T-helper 9 cell (primary cell): ENCODE measurements at places on chromosomes 4 and X.
A peak's percentile ranks its signal among the peaks of the same experiment; 100 is the strongest.

- no peak for DNase-seq
Measured at GRCh38 chr4:86223472-86223871, 136.4 kb downstream of the MAPK10 start.

DNA sequence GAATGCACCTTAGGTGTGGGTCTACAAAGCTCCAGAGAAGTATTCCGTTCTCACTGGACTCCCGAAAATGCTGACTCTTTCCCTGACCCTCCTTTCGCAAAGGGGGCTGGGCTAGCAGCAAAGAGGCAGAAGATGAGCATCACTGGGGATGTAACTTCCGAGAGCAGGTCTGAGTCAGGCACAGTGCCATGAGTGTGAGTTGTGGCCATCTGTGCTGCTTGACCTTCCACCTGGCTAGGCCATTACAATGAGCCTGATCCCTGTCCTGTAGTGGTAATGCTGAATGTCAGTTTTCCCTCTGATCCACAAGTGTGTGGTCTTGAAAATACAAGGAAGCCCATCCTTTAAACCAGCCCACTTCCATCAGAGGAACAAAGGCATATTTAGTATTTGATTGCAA is 479.4 kb downstream of the AFF2 start:
- DNase-seq = no peak

- no peak for DNase-seq
Measured at GRCh38 chr4:11805842-11806241, 377.1 kb upstream of the HS3ST1 start.

GRCh38 chr4:55866290-55866907 is 13.0 kb downstream of the EXOC1 start:
- no peak for DNase-seq

GRCh38 chrX:107626916-107627315 is 1.4 kb upstream of the PRPS1 start:
- DNase-seq = no peak

DNA sequence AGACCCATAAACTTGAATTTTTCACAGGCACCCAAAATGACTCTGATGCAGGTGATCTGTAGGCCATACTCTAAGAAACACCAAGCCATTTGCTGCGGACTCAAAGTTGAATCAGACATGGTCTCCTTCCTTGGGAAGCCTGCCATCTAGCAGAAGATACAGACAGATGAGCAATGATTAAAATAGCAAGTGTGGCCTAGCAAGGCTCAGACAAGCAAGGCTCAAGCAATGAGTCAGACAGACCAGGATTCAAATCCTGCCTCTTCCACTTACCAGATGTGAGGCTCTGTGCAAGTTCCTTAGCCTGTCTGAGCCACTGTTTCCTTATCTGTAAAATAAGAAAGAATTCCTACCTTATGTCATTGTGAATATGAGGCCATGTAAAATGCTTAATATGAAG is 2.3 kb downstream of the CCDC149 start:
- DNase-seq = no peak

- DNase-seq = peak; percentile 28
Measured at GRCh38 chr4:40316782-40317635, 18.1 kb upstream of the CHRNA9 start.

DNA sequence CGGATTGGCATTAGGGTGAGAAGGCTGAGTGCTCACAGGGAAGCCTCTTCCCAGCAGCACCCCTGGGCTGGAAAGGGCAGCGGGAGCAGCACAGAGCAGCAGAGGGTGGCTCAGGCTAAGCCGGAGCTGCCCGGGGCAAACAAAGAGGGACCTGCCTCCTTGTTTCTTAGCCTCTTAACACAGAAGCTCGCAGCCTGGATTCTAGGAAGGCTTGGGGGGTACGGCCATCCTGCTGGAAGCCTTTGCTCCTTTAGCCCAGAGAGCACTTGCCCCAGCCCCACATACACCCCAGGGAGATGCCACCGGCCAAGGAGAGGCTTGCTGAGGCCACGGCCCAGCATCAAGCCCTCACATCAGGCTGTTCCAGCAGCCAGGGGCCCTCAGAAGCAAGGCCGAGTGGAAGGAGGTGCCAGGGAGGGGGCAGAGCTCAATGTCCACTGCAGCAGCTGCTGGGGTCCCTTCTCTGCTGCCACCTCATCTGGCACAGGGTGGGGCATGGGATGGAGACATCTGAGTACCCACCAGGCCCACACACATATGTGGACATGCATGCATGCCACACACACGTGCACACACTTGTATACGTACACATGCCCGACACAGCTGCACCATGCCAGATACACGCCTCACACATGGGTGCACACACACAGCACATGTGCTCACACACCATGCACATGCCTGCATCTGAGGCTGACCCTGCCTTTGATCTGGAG is 20.3 kb upstream of the SPON2 start:
- DNase-seq = no peak

DNA sequence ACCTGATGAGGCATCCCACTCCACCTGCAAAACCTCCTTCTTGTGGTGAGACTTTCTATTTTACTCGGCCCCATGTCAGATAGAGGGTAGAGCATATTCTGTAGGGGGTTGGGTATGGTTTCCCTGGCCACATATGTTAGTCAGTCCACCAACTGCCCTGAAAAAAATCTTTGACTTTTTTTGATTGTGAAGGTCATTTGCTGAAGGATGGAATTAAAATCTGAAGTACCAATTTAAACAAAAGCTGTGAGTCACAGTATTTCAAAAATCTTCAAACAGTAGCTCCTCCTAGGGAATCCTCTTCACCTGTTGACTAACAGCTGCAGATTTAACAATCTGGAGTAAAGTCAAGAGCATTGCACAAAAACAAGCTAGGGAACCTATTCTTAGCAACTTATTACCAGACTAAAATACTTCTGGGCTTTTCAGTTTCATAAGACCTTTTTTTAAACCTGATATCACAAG is 8.0 kb upstream of the CCDC110 start:
- no peak for DNase-seq

- no peak for DNase-seq
Measured at GRCh38 chr4:48484494-48485168, 1.5 kb downstream of the SLC10A4 start.

DNA sequence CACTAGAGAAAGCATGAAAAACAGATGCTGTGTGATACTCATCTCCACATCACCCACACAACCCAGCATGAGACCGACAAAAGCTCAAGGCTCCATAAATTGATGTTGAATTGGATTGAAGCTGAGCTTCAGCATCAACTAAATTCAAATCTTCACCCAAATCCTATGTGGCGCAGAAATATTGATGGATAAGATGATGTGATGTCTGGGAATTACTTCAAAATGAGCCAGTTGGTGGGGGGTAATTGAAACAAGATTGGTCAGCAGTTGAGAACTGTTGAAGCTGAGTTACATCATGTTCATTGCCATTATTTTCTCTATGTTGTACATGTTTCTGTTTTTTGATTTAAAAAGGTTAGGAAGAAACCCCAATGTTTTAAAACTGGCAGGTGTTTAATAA is 166.5 kb upstream of the STS start:
- no peak for DNase-seq

DNA sequence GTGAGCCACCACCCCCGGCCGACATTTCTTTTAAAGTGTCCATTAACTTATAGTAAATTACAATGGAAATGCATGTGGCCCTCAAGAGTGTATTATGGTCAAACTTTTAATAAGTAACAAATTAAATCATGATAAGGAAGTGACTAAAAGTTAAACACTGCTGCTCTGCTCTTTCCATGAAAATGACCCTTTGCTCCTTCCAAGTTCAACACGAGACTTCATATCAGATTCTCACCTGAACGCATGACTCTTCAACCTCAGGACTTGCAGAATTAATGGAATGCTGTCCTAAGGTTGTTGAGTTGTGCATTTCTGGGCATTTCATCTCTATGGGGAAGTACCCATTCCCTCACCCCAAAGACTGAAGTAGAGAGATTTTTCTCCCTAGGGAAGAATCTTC is 27.1 kb downstream of the AWAT2 start:
- DNase-seq = no peak

- DNase-seq = no peak
Measured at GRCh38 chrX:86981326-86981879, 536.2 kb upstream of the KLHL4 start.

DNA sequence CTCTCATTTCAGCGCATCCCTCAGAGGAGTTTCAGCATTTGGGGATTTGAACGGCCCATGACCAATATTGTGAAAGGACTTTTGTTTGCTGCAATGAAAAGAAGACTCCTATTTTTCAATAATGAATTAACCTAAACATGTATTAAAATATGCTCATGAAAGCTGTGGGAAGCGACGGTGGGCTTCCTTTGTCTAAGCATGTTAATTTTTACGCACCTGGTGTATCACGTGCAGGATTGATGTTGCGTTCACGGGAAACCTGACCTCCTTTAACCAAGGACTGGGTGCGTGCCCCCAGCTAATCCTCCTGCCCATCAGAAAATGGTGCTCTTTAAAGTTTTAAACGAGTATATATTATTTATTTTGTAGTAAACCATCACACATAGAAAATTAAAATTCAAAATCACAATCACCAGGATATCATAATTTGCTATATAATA is 590 bp upstream of the CCDC110 start:
- DNase-seq = no peak

- no peak for DNase-seq
Measured at GRCh38 chrX:121013897-121014455, 28.4 kb upstream of the CT47A1 start.

DNA sequence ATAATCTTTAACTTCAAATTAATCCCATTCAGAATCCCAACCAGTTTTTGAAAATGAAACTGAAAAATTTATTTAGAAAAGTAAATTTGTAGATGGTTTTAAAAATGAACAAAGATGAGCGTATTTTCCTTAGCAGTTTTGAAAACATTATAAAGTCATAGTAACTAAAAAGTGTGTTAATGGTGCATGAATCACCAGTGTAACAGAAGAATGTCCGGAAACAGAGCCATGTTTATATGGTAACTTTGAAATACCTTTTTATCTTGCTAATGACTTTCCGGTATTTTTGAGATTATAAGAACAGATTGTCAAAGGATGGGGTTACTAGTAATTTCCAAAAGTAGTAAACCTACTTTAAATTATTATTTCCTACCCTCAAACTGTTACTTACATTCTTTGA is 145.9 kb downstream of the IRS4 start:
- DNase-seq = no peak

DNA sequence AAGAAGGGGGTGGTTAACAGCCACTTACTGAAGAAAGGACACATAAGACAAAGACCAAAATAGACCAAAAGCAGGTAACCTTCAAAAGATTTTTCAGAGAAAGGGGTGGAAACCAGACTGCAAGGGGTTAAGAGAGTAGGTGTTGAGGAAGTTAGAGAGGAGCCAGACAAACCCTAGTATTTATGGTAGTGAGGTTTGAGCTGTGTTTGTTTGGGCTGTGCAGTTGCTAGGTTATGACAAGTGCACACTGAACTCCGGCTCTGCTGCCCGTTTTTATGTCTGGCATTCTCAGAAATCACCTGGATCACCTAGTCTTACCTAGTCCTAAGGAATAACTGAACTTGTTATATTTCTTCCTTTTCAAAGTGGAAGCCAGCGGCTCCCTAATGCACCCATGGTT is 22.9 kb upstream of the G3BP2 start:
- DNase-seq = peak; percentile 8

DNA sequence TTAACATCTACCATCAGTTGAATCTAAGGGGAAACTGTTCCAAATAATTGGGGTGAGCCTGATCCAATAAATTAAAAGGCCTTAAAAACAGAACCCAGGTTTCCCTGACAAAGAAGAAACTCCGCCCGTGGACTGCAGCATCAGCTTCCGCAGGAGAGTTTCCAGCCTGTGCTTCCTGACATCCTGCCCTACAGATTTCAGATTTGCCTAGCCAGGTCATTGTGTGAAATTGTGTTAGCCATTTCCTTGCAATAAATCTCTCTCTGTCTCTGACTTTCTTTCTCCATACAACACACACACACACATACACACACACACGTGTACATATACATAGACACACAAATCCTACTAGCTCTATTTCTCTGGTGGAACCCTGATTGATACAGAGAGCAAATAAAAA is 48.3 kb upstream of the LCORL start:
- DNase-seq = no peak

- DNase-seq = peak; percentile 45
Measured at GRCh38 chrX:40098264-40099054, 701 bp upstream of the BCOR start.

GRCh38 chr4:177128306-177128705 is 181.4 kb upstream of the NEIL3 start:
- no peak for DNase-seq

GRCh38 chrX:140141444-140142029 is 176.2 kb upstream of the CXorf66 start:
- peak; percentile 18 for DNase-seq

DNA sequence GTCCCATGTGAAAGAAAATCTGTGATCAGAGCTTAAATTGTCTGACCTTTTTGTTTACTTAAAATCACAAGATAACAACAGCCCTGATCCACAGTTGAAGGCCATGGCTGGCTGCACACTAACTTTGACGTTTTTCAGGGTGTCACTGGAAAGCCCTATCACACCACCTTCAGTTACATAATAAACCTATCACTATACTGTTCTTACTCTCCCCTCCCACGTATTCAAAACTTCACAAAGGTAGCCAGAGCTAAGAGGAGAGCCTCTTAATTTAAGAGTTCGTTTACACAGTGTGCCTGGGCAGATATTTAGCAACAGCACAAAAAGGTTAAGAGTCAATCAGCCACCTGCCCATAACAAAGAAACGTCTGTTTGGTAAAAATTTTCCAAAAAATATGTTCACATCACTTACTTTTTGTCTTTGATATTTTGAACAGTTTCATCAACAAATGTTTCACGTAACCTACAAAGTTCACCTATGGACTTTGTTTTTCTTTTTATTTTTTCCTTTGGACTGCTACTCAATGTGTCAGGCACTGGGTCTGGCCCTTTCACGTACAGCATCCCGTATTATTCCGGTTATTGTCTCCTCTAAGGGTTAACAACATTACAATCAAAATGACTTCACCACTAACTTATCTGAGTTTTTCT is 25.0 kb downstream of the RFC1 start:
- DNase-seq = no peak

GRCh38 chrX:13022926-13023325 is 21.5 kb downstream of the FAM9C start:
- DNase-seq = no peak

DNA sequence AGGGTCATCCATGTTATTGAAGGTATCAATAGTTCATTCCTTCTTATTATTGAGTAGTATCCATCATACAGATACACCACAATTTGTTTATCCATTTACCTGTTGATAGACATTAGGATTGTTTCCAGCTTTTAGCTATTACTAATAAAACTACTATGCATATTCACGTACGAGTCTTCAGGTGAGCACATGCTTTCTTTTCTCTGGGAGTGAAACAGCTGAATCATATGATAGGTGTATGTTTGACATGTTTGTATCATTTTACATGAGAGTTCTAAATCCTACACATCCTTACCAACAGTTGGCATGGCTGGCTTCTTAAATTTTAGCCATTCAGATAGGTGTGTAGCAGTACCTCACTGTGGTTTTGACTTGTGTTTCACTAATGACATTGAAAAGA is 556.6 kb upstream of the DIPK2B start:
- DNase-seq = no peak

- no peak for DNase-seq
Measured at GRCh38 chrX:7139202-7140081, 8.1 kb upstream of the STS start.

DNA sequence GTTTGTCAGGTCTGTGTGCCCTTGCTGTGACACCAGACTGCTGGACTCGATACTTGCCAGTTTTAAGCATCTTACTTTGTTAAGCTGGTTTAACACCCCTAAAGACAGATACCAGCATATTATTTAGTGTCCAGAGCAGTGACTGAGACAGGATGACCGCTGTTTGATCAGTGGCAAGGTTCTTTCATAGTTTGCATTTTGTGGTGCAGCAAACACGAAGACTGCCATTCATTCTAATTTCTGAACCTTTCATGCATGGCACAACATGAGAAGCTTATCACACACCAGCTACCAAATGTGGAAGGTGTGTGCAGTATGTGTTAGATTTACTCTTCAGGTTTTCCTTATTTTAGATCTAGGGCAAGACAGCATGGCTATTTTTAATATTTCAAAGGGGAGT is 28.2 kb downstream of the JADE1 start:
- DNase-seq = no peak
